ENCODE measurements at places on chromosomes 4 and X. TPM values are rescaled to one million over a fixed set of nuclear protein-coding genes. Genes with fewer than 3 reads are reported as not detected.

Gene CXorf49
- polyA plus RNA-seq = not detected

DNA sequence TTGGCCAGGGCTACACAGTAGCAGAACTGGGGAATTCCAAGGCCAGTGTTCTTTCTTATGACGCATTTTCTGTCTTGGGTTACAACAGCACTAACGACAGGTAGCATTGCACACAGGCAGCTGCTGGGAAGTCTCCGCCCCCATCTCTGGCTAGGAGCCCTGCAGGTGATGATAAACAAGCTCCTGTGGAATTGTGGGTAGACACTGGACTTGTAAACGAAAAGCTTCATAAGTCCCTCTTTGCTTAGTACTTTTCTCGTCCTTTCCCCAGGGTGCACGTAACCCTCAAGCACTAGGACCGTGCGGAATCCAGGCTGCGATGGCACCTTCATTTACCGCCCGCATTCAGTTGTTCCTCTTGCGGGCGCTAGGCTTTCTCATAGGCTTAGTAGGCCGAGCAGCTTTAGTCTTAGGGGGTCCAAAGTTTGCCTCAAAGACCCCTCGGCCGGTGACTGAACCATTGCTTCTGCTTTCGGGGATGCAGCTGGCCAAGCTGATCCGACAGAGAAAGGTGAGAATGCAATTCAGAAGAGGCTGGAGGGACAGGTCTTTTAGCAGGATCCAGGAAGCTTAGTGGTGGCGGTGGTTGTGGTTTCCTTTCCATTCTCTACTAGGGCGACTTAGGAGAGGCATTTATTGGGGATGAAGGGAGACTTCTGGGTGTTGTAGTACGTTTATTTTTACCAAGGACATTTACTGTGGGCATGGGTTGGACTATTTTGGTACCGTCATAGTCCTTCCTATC, at the start of gene FAAH2:
Gene FAAH2 (plus strand): TSS at position 200 of the 745 bp plus-strand sequence. CDS start 120 bp downstream, at position 320.
- peak; percentile 19 for DNase-seq

Gene JAKMIP1
- polyA plus RNA-seq = 0.06 TPM

- no peak for DNase-seq
Observed at GRCh38 chr4:30056016-30056766, 664.0 kb upstream of the PCDH7 start.

DNA sequence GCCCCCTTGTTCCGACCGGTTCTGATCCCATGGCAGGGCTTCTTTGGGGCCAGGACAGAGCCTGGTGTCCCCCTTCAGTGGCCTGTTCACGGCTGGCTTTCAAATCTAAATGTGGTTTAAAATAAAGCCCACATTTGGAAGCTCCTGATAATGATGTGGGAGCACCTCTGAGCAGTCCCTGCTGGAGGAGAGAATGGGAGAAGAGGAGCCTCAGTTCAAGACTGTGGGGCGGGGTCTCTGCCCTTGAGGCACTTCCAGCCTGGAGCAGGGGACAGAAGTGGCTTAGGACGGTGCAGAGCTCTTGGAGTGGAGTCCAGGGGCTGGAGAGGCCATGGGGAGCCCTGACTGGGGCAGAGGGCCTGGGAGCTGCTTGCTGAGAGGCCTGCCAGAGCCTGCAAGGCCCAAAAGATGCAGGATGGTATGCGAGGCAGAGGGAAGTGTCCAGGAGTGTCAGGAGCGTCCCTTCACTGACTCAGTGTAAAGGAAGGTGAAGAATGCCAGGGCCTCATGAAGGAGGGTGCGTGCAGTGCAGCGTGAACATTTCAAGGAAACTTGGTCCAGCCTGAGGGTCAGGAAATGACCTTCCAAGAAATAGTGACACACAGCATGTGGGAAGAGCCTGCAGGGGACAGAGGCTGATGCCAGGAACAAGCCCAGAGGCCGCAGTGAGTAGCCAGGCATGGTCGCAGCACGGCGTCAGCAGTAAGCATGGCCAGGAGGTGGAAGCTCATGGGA, 21.1 kb upstream of the TADA2B start:
- DNase-seq = no peak

- no peak for DNase-seq
Observed at GRCh38 chrX:29071525-29072320, 484.5 kb downstream of the IL1RAPL1 start.

Gene JADE3
- 23.5 TPM for polyA plus RNA-seq

Measured in left renal cortex interstitium (tissue), 4 donors.